ENCODE measurements at places on chromosomes 2 and 18. TPM values are rescaled to one million over a fixed set of nuclear protein-coding genes. Genes with fewer than 3 reads are reported as not detected.

DNA sequence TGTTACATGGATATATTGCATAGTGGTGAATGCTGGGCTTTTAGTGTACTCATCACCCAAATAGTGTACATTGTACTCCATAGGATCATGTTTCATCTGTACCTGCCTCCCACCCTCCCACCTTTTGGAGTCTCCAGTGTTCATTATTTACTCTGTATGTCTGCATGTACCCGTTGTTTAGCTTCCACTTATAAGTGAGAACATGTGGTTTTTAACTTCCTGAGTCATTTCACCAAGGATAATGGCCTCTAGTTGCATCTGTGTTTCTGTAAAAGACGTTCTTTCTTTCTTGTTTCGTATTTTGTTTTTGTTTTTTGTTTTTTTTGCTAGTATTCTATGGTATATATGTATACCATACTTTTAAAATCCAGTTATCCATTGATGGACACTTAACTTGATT, 107.5 kb downstream of the MSTN start:
- no peak for DNase-seq

The ARHGEF4 gene
- 10.7 TPM for total RNA-seq

DNA sequence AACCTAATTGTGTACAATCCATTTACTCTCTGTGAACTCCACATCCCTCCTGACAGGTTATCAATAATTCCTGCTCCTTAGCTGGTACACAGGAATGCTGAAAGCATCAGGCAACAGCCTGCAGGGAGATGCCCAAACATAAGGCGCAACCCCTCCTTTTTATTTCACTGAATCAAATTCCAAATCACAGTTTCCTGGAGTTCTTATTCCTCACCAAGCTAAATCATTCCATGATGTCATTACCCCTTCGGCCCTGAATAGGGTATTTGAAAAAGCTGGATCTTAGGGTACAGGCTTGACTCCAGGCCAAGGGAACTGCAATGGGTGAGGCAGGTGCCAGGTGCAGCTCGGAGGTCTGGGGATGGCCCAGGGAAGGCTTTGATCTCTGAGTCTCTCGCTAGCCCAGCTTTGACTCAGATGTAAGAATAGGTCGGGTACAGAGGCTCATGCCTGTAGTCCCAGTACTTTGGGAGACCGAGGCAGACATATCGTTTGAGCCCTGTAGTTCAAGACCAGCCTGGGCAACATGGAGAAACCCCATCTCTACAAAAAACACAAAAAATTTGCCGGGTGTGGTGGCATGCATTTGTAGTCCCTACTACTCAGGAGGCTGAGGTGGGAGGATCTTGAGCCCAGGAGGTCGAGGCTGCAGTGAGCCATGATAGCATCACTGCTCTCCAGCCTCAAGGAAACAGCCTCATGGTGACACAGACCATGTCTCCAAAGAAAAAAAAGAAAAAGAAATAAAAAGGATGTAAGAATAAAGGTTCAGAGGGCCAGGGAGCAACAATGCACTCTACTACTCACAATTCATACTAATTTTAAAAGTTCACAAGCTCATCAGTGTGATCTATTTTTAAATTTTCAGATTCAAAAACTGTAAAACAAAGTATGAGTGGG, 6.8 kb downstream of the FHL2 start:
- no peak for DNase-seq

The PROKR1 gene
- total RNA-seq = not detected
